Foreskin keratinocyte (primary cell): ENCODE measurements at places on chromosomes 4 and X. TPM values are rescaled to one million over a fixed set of nuclear protein-coding genes. Genes with fewer than 3 reads are reported as not detected.

DNA sequence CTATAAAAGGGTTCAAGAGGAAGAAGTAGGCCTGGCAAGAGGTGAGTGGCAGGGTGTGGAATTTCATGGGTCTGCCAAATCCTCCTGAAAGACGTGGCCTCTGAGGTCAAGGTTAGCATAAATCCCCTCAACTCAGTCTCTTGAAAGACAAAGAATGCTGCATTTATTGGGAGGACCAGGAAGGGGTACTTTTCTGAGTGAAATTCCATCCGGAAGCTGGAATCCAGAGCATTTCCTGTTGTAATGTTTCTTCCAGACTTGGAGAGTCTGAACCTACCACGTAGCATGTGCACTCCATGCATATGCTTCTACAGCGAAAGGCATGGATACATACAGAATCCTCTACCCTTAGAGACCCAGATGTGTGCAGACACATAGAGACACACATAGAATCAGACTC, 13.4 kb upstream of the FGD1 start:
- DNase-seq = no peak

DNA sequence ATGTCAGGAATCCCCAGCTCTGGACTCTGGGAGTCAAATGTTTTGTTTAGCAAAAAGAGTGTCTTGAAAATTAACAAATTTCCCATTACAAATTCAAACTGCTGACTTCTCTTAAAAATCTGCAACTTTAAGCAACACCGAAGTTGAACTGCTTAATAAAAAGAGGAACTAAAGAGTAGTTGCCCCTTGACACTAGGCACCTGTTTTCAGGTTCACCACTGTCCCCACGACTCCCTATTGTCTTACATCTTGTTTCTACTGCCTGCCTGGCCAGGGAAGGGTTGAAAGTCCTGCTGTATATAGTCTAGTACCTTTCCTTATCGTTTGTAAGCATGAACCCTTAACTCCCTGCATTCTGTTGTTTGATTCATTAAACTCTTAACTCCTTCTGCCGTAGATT, 173.9 kb downstream of the SCFD2 start:
- DNase-seq = no peak

The SLC16A2 gene
- 26.4 and 30.4 TPM in 2 replicates for total RNA-seq

The RBMXL3 gene
- not detected in 2 replicates for total RNA-seq
